ENCODE measurements at places on chromosomes 2 and 18. TPM values are rescaled to one million over a fixed set of nuclear protein-coding genes. Genes with fewer than 3 reads are reported as not detected.

Gene RGPD4
- not detected for polyA plus RNA-seq

Gene SLC30A3
- 0.12 TPM for polyA plus RNA-seq

Gene ALPI
- polyA plus RNA-seq, result not detected

Gene DPP10
- polyA plus RNA-seq, result not detected

Gene PLA2R1
- polyA plus RNA-seq, result 2.5 TPM

Gene NPHP1
- polyA plus RNA-seq, result 5.1 TPM

Gene MAP4K4
- 113 TPM for polyA plus RNA-seq

Gene ACTR1B
- polyA plus RNA-seq, result 38.3 TPM

Gene GALNT13
- not detected for polyA plus RNA-seq

Gene UPP2
- polyA plus RNA-seq, result not detected

Gene CFLAR
- 24.9 TPM for polyA plus RNA-seq

Gene ZCCHC2
- 5.3 TPM for polyA plus RNA-seq

Gene GPR35
- polyA plus RNA-seq, result 0.09 TPM

Gene SLC16A14
- polyA plus RNA-seq, result 1.9 TPM

Gene CD8B2
- not detected for polyA plus RNA-seq

Gene LNPK
- polyA plus RNA-seq, result 38.4 TPM

Gene AKAIN1
- not detected for polyA plus RNA-seq

Gene DTNB
- 6.5 TPM for polyA plus RNA-seq
